ENCODE measurements at places on chromosomes 6 and 20. TPM values are rescaled to one million over a fixed set of nuclear protein-coding genes. Genes with fewer than 3 reads are reported as not detected.

LIN28B gene
- total RNA-seq: not detected

CD24 gene
- 4.5 TPM for total RNA-seq

CALHM6 gene
- 1.6 TPM for total RNA-seq

CLDN20 gene
- not detected for total RNA-seq

DNA sequence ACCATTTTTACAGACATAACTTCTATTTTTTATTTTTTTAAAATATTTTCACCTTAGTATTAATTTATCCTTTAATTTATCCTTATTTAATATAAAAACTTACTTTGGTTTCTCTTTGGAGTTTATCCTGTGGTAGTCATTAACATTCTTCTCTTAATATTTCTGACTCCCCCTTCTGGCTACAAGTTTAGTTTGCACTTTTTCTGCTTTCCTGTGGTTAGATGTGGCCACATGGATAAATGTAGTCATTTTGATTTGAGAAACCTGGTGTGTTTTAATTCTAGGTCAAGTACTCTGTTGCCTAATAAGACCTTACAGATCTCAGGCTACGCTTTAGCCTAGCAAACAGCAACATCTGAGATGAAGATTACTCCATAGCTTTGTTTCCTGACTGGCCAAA is 1187.5 kb downstream of the HACE1 start:
- DNase-seq: no peak

DNA sequence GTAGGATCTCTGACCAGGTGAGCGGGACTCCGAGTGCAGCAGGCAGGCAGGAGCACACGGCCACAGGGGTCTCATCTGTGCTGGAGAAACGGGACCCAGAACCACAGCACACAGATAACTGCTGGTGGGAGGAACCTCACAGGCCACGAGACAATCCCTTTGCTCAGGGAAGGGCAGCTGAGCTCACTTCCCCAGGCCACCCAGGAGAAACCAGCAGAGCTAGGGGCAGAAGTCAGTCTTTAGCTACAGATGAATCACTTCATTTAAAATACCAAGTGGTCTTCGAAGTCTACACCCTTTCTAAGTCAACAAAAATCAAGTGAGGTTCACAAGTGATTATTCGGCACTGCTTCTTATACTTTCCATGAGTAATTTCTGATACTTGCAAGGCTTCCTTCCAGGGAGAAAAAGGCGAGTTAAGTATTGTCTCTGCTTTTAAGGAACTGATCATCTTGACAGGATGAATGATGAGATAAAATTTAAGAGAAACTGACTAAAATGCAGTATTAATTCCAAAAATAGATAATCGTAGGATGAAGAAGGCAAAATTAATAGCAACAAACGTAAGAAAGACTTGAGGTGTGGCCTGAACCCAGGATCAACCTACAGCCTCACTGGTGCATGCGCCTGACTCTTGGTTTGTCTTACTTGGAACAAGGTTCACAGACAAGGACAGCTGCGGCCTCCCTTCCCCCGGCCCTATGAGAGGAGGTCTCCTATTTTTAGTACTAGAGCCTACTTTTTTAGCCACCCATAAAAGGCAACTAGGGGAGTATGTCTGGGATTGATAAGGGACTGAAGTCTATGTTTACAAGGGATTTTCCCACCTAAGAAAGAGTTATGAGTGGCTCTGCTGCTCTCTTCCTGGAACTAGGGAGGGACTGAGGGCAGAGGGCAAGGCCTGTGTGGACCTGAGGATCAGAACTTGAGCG is 233.6 kb downstream of the TTLL2 start:
- DNase-seq: no peak

- peak; percentile 12 for DNase-seq
Observed at GRCh38 chr6:1200409-1201101, 111.3 kb upstream of the FOXQ1 start.

GRCh38 chr20:41482647-41483552 is 116.3 kb upstream of the EMILIN3 start:
- peak; percentile 90 for DNase-seq
